ENCODE measurements at places on chromosomes 16 and 17.

GRCh38 chr16:6195966-6196365 is 1098.4 kb upstream of the EEF2KMT start:
- DNase-seq, result no peak

DNA sequence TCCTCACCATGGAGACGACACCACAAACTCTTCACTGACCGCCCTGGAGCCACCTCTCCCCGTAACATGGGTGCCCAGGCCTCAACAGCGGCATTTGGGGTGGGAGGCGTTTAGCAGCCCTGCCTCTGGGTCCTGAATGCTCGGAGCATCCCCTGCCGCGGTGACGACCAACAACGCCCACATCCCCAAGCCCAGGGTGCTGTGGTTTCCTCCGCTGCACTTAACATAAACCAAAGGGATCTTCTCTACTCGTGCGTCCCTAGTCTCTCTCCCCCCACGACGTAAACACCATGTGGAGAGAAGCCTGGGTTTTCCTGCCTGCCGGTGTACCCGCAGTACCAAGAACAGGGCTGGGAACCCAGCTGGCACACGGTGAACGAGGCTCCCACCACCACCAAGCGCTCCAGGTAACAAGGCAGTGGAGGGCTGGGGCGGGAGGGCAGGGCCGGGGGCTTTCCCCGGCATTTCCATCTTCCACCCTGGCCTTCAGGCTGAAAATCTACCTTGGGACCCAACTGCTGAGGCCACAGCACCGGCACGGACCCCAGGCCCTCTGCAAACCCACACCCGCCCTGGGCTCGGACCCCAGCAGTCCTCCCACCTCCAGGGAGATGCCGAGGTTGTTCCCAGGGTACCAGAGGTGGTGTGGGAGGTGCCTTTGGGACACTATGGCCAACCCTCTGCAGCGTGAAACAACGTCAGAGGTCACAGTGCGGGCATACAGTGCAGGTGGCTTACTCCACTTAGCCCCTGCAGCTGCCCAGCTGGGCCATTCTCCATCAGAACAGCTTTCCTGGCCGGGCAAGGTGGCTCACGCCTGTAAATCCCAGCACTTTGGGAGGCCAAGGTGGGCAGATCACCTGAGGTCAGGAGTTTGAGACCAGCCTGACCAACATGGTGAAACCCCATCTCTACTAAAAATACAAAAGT is 54.3 kb downstream of the TIMM22 start:
- no peak for DNase-seq

DNA sequence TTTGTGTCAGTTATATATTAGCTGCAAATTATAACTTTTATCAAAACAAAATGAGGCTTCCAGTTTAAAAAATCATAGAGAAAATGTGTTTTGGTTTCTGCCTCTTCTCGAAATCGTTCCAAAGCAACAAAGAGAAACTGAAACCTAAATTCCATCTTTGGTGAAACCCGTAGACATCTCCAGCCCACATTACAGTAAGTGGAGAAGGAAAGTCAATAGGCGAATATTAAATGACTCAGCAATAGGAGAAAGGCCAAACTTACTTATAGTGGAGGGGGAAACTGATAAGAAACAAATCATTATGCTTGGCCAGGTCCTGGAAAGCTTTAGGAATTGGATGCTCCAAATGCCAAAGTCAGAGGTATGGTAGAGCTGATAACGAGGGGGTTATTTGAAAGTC is 103.0 kb upstream of the SHISA6 start:
- DNase-seq, result peak; percentile 21

- no peak for DNase-seq
Observed at GRCh38 chr17:81045590-81046095, 10.7 kb downstream of the BAIAP2 start.

DNA sequence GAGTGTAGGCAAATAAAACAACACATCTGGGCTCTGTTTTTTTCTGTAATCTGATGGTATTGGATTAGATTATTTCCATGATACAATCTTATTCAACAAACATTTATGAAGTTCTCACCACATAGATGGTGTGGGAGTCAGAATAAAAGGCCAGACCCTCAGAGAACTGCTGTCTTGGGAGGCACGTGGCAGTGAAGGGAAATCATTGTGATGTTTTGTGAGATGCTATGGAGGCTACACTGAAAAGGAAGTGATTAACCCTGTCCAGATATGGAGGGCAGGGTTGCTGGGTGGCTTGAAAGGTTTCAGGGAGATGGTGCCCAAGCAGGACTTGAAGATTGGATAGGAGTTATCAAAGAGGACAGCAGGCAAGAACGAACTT is 35.6 kb downstream of the DHRS7B start:
- DNase-seq, result no peak

DNA sequence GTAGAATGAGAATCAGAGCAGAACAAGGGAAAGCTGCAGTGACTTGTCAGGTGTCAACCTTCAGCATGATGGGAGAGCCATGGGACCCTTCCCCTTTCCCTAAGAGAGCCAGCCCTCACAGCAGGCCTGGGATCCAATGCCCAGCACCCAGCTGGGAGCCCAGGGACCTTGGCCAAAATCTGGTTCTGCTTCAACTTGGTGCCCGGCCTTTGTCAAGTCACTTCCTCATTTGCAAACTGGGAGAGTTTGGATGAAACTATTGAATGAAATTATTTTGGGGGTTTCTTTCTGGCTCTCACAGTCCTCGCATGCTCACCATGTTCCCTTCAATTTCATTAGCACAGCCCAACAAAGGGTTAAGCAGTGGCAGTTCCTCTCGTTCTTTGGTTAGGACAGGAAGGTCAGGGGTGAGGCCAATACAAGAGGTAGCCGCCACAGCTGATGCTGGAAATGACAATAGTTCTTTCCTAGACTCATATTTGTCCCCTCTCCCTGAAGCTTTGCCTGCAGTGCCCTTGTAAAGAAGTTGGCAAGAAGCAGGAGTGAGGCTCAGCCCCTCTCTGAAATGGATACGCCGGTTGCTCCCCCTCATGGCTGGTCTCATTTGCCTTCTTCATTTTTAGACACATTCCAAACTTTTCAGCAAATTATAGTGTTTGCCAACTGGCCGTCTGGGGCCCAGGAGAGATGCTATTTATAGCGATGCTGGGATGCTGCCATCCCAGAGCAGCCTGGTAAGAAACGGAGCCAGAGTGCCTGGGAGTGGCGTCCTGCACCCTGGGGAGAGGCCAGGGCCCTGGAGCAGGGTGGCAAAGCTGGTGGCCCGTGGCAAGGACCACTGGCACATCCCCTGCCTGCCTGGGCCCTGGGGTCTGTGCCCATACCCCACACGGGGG is 34.5 kb upstream of the MEOX1 start:
- peak; percentile 17 for DNase-seq

All from fibroblast of lung (primary cell).